WERI-Rb-1 (cell line): ENCODE measurements at places on chromosomes 4 and X.
A peak's percentile ranks its signal among the peaks of the same experiment; 100 is the strongest.

GRCh38 chr4:138053641-138054301, 188.4 kb downstream of the SLC7A11 start:
- DNase-seq, result no peak

GRCh38 chr4:26568446-26568994, 15.4 kb upstream of the TBC1D19 start:
- DNase-seq, result no peak

DNA sequence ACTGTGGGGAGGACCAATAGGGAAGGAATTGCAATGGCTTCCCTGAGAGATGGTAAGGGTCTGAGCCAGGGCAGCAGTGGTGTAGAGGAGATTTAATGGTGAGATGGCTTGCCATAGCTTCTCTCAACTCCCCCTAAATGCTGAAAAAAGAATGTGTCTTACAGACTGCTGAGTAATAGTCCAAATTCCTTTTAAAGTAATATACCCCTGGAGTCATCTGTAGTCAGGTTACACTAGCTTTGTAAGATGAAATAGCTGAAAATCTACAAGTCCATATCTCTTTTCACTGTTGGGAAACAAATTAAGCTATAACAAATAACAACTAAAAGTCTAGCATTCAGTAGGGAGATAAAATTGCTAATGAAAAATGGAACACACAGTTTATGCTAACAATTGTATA, 33.5 kb downstream of the MAPK10 start:
- no peak for DNase-seq

GRCh38 chr4:146275370-146275769, 61.0 kb downstream of the REELD1 start:
- DNase-seq, result no peak

DNA sequence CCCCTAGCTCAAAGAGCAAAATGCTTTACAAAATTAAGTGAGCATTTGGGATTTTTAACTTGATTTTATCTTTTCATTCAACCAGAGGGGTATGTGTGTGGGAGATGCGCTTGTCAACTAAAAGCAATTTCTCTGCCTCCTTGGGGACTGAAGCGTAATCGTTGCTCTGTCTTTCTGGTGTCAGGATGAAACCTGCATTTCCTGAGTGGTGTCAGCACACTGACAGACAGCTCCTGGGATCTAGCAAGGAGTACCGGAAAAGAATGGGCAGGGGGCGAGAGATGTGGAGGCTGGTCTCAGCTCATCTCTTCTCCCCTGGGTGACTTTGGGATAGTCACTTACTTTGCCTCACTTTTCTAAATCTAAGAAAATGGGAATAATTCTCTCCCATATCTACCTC, 5.1 kb upstream of the ARHGAP36 start:
- no peak for DNase-seq

GRCh38 chr4:112167794-112168193, 22.5 kb downstream of the FAM241A start:
- DNase-seq, result no peak

- no peak for DNase-seq
Observed at GRCh38 chrX:136059350-136059749, 74.1 kb downstream of the SLC9A6 start.

DNA sequence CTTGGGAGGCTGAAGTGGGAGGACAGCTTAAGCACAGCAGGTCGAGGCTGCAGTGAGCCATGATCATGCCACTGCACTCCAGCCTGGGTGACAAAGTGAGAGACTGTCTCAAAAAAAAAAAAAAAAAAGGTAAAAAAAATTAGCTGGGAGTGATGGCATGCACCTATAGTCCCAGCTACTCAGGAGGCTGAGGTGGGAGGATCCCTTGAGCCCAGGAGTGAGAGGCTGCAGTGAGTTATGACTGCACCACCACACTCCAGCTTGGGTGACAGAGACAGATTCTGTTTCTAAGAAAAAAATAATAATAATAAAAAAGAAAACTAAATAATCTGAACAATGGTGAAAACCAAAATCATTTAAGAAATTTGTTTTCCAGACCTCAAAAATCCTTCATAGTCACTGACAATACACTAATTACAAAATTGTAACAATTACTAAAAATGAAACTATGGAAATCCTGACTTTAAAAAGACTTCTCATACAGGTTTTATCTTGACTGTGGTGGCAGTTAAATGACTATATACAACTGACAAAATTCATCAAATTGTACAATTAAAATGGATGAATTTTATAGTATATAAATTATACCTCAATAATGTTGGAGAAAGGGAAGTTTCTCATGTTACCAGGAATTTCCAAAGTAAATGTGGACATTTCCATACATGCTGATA, 31.3 kb downstream of the PHF8 start:
- DNase-seq, result no peak

- no peak for DNase-seq
Observed at GRCh38 chr4:5802565-5802964, 90.3 kb downstream of the CRMP1 start.

DNA sequence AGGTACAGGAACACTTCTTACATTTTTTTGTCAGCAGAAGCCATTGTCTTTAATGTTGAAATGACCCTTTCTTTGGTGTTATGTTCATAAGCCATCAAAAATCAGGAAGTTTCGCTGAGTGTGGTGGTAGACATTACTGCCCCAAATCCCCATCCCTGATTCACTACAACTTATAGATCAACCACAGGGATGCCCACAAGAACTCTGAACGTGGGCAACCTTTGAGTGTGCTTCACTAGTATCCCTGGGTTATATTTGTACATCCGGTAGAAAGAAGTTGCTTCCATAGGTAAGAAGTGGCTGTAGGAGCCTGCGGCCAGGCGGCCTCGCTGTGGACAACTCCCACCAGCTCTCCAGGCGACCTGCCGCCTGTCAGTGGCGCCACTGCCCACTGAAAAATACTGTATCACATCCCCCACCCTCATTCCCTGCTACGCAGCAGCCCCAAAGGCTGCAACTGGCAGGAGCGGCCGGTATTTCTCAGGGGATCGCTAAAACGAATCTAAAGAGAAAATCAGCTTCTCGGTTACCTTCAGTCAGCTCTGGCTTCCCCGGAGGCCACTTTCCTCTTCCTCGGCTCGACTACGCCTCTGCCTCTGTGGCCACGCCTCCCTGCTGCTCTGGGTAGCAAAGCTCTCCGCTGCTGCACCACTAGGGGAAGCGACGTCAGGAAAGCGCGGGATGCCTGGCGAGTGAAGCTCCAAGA, 13.9 kb upstream of the ETDC start:
- peak; percentile 65 for DNase-seq

- no peak for DNase-seq
Observed at GRCh38 chrX:56975611-56976010, 19.7 kb downstream of the SPIN3 start.

DNA sequence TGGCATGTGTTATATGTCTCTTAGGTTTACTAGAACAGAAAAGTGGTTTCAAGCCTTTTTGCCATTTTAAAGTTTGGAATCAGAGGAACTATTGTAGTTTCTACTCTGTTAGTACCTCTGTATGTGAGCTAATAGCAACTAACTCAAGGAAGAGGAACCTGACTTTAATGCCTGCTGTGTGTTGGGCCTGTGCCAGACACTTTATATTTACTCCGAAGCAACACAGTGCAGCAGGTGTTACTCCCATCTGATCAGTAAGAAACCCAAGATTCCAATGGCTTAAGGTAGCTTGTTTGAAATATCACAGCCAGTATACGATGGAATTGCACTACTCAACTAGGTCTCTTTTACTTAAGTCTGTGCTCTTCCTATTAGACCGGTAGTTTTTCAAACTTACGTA, 79.2 kb downstream of the USP9X start:
- DNase-seq, result no peak

DNA sequence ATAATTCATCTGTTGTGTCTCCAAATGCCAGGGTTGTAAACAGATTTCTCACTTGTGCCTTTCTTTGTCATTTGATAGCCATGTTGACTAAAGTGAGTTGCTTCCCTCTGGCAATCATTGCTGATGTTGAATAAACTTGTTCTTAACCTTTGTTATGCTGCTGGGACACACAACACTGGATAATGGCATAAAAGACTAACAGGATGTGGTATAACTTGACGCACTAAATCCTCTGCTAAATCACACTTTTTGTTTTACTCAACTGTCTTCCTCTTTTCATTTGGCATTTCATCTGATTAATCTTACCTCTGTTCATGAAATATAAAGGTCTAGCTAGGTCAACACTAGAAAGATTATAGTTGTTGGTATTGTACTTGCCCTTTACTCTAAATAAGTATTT, 17.6 kb upstream of the CXCL5 start:
- DNase-seq, result no peak

- DNase-seq, result no peak
Observed at GRCh38 chr4:134727696-134728095, 526.1 kb upstream of the PABPC4L start.

DNA sequence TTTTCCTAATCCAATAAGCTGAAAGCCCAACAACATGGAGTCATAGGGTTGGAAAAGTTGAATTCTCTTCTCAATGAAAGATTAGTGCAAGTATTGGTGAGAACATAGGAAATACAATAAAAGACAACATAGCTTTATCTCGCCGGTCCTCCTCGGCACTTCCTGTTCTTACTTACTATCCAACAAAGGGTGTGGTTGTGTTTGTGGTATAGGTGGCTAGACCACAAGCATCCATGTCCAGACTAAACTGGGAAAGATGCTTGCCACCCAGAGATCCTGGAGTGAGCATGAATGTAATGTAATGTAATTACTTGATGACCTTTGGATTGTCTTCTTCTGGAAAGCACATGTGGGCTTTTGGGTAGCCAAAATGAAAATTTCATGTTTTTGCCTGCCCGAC, 223.8 kb downstream of the CPE start:
- no peak for DNase-seq

DNA sequence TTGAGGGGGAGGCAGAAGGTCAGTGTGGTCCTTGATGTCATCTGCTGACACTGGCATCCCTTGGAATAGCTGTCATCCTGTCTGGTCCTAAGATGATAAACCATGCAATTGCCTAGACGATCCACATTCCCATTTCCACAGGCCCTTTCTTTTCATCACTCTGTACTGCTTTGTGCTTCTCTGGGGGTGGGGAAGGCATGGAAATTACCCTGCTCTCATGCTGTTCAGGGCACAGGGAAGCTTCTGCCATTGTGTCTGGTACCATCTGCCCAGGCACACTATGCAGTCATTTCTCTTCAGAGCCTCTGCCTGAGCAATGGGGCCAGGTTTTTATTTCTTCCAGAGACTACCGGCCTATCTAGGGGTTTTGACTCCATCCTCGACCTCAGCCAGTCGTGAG, 49.7 kb upstream of the ELOVL6 start:
- DNase-seq, result no peak

DNA sequence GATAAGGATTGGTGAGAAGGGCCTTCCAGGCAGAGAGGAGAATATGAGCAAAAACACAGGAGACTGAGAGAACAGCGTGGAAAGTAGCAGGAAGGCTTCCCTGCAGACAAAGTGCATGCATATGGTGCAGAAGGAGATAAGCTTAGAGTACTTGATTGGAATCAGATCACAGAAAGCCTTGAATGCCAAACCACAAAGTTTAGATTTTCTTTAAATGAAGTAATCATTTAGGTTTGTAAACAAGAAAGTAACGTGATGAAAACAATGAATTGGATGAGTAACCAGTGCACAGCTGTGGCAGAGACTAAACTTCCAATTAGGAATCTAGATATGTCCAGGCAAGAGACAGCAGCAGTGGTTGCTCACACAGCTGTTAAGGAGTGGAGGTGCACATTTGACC, 83.8 kb upstream of the C1QTNF7 start:
- DNase-seq, result no peak

DNA sequence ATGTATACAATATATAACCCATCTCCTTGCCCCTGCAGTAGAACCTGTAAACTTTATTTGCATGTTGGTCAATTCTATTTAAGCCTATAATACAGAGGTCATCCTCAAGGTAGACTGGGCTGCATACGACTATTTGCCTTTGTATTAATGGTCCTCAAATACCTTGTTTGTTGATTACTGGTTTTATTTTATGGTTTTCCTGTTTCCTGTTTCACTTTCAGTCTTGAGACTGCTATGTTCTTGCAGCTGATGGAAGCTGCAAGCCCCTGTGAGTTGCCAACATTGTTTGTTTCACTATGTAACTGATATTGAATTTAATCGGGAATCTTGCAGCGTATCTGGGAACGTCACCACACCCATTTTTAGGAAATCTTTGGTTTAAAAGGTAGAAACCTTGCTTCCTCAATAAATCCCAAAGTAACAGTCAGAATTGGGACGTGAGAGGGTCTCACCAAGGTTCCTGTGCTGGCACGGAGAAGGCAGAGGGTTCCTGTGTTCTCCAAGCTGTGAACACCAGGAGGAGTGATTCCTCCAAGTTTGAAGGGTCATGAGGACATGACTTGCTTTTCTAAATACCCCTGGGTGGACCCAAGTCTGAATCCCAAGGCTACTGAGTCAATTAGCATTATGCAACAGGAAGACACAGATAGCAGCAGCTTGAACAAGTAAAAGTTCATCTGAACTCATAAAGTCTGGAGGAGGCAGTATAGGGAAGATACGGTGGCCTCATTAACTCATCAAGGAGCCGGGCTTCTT, 110.6 kb upstream of the PNPLA4 start:
- DNase-seq, result no peak

GRCh38 chr4:99863-100262, 24.4 kb upstream of the ZNF718 start:
- no peak for DNase-seq

DNA sequence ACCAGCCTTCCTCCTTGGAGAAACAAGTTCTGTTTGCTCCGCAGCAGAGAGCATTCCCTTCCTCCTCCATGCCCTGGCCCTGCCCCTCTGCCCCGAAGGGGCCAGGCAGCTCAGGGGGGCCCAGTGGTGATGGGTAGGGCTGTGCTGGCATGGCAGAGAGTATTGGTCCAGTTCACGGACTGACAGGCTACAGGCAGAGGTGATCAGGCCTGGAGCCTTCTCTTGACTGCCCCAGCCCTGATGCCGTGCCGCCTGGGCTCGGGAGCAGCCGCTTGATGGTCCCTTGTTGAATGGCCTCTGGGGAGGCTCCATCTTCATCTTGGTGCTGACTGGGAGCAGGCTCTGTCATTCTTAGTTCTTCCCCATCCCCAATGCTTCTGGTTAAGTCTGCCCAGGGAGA, 9.6 kb downstream of the NLGN3 start:
- DNase-seq, result no peak

GRCh38 chrX:16914058-16914457, 32.4 kb upstream of the REPS2 start:
- no peak for DNase-seq

DNA sequence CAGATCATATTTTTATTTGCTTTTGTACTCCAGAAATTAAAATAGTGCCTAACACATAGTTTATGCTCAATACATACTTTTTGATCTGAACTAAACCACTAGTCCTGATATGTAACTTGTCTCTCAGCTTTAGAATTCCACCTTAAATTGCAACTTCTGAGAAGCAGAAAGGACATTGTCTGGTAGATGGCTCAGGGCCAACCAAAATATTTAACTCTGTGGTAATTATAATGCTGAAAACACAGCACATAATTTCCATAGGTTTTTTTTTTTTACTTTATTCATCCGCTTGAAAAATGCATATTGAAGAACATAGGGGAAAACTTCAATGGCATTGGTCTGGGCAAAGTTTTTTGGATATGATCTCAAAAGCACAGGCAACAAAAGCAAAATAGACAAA, 59.3 kb downstream of the AREG start:
- no peak for DNase-seq

GRCh38 chrX:37722595-37722994, 37.0 kb downstream of the XK start:
- no peak for DNase-seq

- no peak for DNase-seq
Observed at GRCh38 chrX:145630081-145630480, 187.5 kb upstream of the SLITRK2 start.

- DNase-seq, result peak; percentile 16
Observed at GRCh38 chrX:17944833-17945497, 83.9 kb upstream of the RAI2 start.
